Renal cortex interstitium (tissue), 15 donors: ENCODE measurements at places on chromosomes 1 and 21. TPM values are rescaled to one million over a fixed set of nuclear protein-coding genes. Genes with fewer than 3 reads are reported as not detected.

The GPR89B gene
- 44.8 TPM for polyA plus RNA-seq

DNA sequence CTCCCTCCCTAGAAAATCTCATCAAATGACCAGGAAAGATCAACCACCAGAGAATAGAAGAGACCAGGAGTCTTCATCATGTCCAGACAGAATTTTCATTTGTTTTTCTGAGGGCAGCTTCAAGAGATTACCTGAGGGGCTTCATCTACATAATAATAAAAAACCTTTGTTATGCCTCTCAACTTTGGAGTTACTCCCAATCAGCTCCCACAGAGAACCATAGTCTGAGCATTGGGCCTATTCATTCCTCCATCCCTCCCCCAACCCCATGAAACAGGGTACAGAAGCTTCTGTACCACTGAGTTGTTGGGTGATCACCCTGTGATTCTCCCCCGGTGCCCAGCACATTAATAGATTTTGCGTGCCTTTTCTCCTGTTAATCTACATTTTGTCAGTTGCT, 53.3 kb upstream of the PRRC2C start:
- DNase-seq = no peak

DNA sequence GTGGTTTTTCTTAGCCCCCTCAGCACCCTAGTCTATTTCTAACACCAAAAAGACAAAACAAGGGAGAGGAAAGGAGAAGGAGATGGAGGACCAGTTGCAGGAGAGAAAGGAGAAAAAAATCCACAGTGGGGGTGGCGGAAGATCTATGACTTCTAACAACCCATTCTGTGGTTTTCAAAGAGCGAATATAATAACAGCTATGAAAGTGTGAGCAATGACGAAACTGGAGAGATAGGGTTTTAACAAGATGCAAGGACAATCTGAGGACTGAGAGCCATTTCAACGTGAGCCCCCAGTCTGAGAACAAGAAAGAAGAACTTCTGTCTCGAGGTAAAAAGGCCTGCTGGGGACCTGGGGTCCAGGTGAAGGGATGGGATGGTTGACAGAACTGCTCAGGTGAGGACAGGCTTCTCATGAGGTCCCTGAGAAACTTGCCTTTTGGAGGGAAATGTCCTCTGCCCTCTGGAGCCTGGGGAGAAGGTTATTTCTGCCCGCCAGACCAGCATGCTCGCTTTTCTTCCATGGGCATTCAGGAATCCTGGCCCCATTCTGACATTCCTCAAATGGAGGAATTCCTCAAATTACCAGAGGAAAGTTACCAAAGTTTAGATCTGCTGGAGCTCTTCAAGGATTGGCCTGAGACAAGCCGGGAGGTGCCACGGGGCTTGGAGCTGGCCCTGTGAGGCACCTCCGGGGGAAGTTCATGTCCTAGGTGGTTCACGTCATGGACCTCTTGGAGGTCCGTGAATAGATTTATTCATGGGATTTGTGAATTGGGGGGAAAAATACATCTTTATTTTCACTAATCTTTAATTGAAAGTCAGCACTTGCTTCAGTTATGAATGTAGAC, at the start of gene CD160:
CD160 (plus strand) TSS at position 270 of the 850 bp plus-strand sequence. CDS start 8,829 bp downstream, outside the sequence.
- DNase-seq = no peak

GRCh38 chr21:31869750-31870149, 3.1 kb upstream of the HUNK start:
- DNase-seq = no peak

- no peak for DNase-seq
Observed at GRCh38 chr1:50977575-50978143, 7.6 kb downstream of the CDKN2C start.

The LYSMD1 gene
- polyA plus RNA-seq = 20.1 TPM

DNA sequence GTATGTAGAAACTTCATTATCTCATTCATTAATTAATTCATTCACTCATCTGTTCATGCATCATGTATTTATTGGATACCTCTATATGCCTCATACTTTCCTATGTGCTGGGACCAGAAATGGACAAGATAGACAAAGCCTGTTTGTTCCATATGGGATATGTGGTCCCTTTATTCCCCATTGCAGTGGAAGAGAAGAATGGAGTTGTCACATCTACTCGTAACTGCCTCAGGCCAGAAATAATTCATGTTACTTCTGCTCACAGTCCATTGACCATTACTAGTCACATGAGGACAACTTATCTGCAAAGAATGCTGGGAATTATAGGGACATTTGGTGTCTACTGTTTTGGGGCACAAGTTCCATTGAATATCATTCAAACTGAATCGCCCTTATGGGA, 327.8 kb downstream of the MATN1 start:
- no peak for DNase-seq

- DNase-seq = no peak
Observed at GRCh38 chr1:238991765-238992495, 394.4 kb upstream of the CHRM3 start.

- DNase-seq = no peak
Observed at GRCh38 chr1:66723985-66724384, 28.3 kb upstream of the DYNLT5 start.

GRCh38 chr1:53693773-53694717, 44.9 kb downstream of the GLIS1 start:
- no peak for DNase-seq

DNA sequence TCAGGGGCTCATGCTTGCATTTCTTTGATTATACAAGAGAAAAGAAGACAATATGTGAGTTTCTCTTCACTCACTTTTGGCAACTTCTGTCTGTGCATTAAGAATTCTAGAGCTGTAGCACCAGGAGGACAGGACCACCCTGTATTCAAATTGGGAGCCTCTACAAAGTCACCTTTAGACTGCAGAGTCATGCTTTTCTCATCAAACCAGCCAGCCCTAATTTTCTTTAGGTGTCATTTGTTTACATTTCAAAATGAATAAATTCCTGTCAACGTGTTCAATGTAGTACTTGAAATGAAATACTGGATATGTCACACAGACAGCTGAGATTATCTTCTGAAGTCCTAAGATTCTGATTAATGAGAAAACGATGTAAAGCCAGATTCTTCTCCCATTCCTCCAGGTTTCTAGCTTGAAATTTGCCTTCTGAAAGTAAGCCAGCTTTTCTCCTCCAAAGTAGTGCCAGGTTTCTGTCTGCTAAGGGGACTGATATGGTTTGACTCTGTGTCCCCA, 177.2 kb downstream of the GRIK1 start:
- DNase-seq = no peak

DNA sequence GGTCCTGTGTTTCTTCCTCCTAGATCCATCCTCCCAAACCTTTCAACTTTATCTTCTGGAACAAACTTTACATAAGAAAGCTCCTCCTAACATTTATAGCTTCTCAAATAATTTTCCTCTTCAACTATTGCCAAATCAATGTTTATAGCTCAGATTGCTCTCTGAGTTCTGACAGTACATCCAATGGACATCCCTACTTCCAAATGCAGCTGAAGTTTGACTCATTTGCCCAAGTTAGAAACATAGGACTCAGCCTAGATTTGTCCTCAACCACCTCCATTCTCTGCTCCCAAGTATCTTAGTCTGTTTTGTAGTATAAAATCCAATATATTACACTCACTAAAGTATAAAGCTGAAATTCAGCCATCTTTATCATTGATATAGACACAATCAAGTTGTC, 62.6 kb downstream of the ALG14 start:
- DNase-seq = no peak

DNA sequence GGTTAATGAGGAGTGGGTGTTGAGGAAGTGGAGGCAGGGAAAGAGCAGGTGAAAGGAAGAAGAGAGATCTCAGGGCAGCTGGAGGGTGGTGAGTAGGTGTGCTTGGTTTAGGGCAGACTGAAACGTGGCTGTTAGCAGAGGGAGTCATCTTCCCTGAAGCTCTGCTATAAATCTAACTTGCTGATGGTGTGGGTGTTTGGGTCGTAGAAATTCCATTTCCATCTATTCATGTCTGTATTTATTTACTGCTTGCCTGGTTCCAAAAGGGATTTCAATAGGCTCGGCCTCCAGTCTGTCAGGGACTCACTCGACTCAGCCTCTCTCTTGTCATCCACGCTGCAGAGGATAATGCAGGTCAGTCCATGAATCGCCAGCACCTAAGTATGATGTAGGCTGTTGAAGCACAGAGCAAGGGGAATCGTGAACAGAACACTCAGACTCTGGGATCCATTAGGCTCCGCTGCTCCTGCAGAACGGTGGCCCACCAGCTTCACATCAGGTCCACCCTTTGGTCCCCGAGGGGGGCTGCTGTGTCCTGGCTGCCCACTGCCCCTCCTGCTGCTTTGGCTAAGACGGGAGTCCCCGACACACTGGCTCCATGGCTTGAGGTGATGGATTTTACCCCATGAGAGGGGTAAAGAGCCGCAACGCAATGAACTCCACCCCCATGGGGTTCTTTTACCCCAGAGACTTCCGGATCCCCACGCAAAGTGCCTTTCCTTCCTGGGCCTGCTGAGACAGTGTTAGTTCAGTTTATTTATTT, 156.2 kb downstream of the RHOU start:
- DNase-seq = no peak
